CD4-positive, alpha-beta T cell treated with Interleukin-21 for 1 hour (primary cell): ENCODE measurements at places on chromosomes 7 and 10.

- DNase-seq, result peak; percentile 78
These were observed 84.2 kb upstream of the MKI67 start for GRCh38 chr10:128210215-128211063.

DNA sequence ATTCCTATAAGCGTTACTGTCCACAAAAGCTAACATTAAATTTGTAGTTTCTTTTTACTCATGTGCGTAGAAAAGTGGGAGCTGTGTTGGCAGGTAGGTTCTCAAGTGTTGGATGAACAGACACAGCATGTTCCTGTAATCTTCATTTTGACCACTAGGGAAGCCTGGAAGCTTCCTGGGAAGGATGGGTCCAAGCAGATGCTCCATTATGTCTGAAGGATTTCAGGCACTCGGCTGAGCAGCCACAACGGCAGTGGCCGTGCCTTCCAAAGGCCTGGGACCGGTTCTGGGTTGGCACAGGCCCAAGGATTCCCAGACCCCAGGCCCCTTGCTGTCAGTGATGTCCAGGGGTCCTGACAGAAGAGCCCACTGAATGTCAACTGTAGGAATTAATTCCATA is 386.3 kb downstream of the TNS3 start:
- no peak for DNase-seq

- no peak for DNase-seq
These were observed 89.0 kb upstream of the SVIL start for GRCh38 chr10:29723726-29724125.

GRCh38 chr10:14302035-14302434 is 28.7 kb downstream of the FRMD4A start:
- no peak for DNase-seq

DNA sequence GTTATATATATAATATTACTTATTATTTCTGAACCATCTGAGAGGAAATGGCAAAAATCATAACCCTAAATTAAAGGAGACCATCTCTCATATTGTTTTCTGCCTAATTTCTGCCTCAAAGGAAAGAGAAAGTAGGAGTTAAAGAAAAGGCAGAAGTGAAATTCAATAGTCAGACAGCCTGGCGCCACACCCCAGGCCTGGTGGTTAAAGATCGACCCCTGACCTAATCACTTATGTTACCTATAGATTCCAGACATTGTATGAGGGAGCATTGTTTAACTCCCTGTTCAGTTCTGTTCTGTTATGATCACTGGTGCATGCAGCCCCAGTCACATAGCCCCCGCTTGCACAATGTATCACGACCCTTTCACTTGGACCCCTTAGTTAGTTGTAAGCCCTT is 24.9 kb upstream of the CHST3 start:
- no peak for DNase-seq

- DNase-seq, result no peak
These were observed 7.0 kb downstream of the NPC1L1 start for GRCh38 chr7:44534087-44534486.

DNA sequence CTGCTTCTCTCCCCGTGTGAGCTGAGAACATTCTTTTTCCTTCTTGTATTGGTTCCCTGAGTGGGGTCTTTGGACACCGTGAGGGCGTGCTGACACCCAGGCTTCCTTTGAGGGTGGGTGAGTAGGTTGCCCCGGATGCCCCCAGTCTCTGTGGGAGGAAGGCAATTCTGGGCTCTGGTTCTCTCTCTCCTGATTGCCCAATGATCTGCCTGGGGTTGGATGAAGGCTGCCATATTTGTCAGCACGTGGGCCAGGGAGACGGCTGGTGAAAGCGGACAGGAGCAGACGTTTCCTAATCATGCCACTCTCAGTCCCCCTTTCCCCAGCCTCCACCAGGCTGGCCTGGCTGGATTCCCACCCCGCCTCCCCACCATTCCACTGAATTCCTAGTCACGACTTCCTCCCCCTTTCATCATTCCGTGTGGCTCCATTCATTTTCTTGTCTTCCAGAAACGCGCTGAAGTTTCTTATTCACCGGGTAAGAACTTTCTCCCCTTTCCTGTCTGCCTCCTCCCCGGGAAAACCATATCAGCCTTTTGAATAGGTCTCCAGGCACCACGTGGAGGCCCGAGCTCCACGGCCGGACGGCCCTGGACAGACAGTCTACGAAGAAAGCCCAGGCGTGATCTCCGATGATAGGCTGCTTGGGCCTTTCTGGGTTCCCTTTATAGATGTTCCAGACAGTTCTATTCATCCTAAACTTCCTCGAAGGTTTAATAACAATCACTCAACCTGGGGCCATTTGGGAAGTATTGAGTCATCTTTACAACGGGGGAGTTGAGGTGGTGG is 98.7 kb upstream of the NPTX2 start:
- no peak for DNase-seq

GRCh38 chr7:83610649-83611304 is 38.2 kb downstream of the SEMA3E start:
- no peak for DNase-seq

DNA sequence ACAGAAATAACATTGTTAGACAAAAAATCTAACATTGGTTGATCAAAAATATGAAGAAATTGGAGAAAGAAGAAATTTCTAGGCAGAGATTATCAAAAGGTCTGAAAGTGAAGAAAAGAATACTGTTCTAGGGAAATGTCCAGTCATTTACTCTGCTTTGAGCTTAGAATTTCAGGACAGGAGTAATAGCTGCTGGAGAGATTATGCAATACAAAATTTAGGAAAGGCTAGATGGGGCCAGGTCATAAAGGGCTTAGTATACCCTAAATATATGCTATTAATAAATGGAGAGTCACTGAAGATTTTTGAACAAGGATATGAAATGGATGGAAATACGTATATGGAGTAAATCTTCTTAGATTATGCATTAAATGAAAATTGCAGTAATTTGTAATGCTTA is 279.2 kb downstream of the CACNA2D1 start:
- no peak for DNase-seq

- no peak for DNase-seq
These were observed 303.5 kb upstream of the AOAH start for GRCh38 chr7:37027557-37028341.

GRCh38 chr7:150631084-150631826 is 930 bp downstream of the GIMAP6 start:
- DNase-seq, result peak; percentile 58

DNA sequence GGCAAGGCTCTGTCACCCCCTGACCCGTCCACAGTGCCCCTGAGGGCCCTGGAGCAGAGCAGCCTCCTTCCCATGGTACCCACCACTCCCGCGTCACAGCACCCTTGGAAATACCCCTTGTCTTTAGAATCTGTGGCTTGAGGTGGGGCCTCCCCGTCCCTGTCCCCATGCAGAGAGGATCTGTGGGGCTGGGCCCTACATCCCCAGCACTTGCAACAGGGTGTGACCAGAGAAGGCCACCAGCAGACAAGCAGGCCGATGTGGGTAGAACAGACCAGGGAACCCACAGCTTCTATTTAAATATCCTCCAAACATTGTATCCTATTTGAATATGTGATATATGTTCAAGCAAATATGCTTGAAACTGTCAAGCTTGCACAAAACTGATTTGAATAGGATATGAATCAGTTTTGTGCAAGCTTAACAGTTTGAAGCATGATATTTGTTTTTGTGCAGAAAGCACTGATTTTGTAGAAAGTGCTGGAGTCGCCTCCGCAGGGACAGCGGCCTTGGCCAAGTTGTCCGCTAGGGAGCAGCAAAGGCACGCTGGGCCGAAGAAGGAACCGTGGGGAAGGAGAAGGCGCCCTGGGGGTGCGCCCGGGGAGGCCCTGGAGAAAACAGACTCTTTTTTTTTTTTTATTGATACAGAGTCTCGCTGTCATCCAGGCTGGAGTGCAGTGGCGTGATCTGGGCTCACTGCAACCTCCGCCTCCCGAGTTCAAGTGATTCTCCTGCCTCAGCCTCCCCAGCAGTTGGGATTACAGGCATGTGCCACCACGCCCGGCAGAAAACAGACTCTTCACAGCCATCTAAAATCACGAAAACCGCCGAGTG is 2.2 kb downstream of the CFAP46 start:
- DNase-seq, result peak; percentile 32

- no peak for DNase-seq
These were observed 243.0 kb downstream of the BICC1 start for GRCh38 chr10:58755677-58756076.

DNA sequence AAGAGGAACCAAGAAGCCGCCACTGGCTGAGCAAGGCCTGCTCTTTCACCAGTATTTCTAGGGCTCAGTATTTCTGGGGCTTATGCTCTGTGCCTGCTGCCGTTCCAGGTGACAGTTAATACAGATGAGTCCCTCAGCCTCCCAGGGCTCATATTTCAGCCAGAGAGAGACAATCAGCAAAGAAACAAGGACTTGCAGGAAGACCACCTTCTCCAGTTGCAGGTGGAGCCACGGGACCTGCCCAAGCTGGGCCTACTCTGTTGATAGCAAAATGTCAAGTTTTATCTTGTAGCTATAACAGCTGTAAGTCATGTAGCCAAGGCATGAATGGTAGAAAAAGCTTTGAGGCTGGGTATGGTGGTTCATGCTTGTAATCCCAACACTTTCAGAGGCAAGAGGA is 42.7 kb downstream of the NPTX2 start:
- no peak for DNase-seq

- DNase-seq, result no peak
These were observed 12.9 kb downstream of the INPP5A start for GRCh38 chr10:132550366-132551092.

GRCh38 chr10:60869652-60870415 is 74.2 kb downstream of the RHOBTB1 start:
- DNase-seq, result no peak

DNA sequence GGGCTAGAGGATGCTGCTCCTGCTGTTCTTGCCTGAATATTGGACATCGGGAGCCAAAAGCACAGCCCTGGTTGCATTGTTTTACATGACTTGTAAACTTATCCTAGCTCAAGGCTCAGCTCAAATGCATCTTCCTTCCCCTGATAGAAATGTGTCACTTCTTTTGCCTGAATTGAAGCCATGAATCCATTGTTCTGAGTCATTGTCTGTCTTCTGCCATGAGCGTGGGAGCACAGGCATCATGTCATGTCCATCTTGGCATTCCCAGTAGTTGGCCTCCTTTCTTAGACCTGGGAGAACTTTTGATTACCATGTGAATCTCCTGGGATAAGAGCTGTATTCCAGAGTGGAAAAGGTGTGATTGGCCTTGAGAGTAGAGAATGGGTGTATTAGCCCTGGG is 54.1 kb upstream of the OPN4 start:
- DNase-seq, result no peak

DNA sequence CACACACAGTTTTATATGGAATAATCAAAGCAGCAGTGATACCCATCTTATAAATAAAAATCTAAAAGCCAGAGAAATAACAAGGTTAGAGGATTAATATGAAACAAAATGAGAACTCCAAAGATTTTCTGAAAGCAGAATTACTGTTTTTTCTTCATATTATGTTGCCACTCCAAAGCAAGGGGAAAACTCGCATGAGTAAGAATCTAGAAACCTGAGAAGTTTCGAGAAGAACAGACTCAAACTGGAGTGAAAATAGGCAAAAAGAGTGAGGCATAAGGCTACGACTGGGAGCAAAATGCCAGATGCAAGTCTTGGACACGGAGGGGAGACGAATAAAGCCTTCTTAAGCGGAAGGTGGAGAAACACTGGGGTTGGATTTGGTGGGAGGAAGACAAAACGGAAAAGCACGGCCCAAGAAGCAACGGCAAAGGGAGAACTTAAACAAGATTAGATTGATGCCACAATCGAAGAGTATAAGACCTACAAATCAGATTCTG is 923 bp downstream of the TNPO3 start:
- no peak for DNase-seq

- no peak for DNase-seq
These were observed 5.7 kb downstream of the HECTD2 start for GRCh38 chr10:91415816-91416215.

DNA sequence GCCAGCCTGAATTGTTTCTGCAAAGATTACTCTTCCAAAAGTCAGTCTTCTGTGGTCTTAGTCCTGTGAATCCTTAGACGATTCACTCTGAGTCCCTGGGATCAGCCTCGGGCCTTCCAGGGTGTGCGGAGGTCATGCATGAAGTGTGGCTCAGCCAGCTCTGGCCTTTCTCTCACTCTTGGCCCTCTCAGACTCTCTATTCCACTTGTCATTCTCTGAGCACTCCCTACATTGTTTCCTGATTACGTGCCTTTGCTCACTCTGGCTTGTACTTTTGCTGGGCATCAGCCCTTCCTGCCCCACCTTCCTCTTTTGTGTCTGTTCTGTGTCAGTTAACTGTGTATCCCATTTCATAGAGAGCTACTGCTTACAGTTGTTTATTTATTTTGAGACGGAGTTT is 36.0 kb downstream of the CCNY start:
- no peak for DNase-seq

- no peak for DNase-seq
These were observed 37.1 kb upstream of the TOMM7 start for GRCh38 chr7:22859641-22860290.

- DNase-seq, result no peak
These were observed 5.2 kb downstream of the ZCWPW1 start for GRCh38 chr7:100423315-100423714.

- DNase-seq, result no peak
These were observed 107.2 kb downstream of the COBL start for GRCh38 chr7:51209426-51209825.

- DNase-seq, result peak; percentile 78
These were observed 113.9 kb downstream of the ABLIM1 start for GRCh38 chr10:114544045-114544659.

- DNase-seq, result peak; percentile 20
These were observed at the start of gene EBF3 for GRCh38 chr10:129963641-129964501. Gene EBF3, minus strand, starts transcription at chr10:129964274. Its CDS starts 506 bp downstream, at chr10:129963768.

DNA sequence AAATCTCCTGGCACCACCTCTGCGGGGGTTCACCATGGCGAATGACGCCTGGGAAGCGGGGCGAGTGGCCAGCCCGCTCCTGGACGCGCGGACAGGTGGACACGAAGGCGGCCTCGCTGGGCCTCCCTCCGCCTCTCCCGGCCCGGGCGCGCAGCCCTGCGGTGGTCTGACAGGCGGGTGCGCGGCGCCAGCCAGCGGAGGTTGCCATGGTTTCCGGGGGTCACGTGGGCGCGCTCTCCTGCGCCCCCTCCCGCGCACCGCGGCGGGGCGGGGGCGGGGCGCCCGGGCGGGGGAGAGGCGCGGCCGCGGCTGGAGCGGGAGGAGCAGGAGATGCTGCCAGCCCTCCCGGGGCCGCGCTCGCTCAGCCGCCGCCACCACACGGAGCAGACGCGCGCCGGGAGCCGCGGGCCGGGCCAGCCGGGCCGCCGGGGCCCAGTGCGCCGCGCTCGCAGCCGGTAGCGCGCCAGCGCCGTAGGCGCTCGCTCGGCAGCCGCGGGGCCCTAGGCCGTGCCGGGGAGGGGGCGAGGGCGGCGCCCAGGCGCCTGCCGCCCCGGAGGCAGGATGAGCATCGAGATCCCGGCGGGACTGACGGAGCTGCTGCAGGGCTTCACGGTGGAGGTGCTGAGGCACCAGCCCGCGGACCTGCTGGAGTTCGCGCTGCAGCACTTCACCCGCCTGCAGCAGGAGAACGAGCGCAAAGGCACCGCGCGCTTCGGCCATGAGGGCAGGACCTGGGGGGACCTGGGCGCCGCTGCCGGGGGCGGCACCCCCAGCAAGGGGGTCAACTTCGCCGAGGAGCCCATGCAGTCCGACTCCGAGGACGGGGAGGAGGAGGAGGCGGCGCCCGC is at the start of gene PRKAR2B:
TSS of gene PRKAR2B (plus strand) at position 359 of the 848 bp plus-strand sequence. CDS start at position 562, 203 bp downstream.
- DNase-seq, result peak; percentile 82

GRCh38 chr7:37916017-37916672 is 472 bp downstream of the SFRP4 start:
- DNase-seq, result no peak
